ENCODE measurements at places on chromosomes 2 and 18.

- DNase-seq: no peak
These were observed 41.0 kb downstream of the EPB41L5 start for GRCh38 chr2:120053891-120054290.

DNA sequence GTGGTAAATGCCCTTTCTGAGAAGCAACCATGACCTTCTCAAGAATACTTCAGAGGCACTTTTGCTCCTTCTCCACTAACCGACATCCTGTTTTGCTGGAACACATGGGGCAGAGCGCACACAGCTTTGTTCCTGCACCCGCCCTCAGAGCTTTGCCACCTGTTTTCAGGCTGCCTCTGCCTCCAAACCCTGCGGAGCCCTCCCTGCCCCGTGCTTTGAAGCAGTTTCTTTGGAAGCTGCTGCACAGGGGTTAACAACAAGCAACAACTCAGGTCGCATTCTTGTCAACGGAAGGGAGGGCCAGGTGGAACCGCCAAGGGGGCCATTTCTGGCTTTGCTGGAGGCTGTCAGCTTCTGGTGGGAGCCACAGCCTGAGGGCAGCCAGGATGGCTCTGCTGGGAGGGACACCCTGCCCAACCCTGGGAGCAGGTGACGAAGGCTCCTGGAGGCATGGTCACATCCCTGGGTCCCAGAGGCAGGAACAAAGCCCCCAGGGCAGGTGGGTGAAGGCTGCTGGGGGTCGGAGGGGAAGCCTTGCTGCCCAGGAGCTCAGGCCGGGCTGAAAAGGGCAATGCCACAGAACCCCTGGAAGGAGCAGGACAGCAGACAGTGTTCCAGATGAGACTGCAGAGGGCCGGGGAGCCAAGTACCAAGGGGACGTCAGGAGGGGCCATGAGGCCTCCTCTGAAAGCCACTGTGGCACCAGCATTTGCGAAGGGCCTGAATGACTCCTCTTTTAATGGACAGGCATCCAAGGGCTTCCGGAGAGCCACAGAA lies 46.8 kb downstream of the MRPS5 start:
- no peak for DNase-seq

DNA sequence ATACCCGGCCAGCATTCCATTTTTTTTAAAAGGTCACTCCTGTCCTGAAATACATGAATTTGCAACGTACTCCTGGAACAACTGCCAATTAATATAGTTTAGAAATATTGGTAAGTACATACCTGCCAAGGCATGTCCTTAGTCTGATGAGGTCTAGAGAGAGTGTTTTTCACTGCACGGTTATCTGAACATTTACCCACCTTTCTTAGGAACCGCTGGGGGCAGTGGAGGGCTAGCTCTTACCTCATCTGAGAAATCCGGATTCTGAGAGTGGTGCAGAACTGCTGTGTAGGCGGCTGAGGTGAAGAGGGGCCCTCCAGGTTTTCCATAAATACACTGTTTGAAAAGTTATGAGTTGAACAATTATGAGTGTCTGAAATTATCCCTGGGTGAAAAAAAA lies 133.1 kb upstream of the CCDC195 start:
- DNase-seq: no peak

- no peak for DNase-seq
These were observed 44.5 kb downstream of the LDLRAD4 start for GRCh38 chr18:13262839-13263691.

DNA sequence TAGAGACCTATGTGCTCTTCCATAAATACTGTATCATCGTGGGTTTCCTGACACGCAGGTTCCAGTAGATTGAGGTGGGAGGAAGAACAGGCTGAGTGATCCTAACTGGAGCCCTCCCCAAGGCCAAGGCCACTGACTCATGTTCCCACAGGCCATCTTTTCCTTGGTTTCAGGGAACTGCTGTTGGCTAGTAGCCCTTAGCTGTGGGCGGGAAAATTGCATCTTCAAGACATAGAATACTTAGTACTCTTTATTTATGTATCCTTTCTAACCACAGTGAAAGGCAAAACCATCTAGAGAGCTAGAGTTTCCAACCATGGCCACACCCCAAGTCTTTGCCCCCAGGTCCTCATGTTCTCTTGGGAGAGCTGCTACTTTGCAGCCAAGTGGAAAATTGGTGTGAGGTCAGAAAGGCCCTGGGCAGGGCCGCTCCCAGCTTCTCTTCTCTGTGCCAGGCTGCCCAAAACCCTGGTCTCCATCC lies 55.9 kb downstream of the COPS8 start:
- no peak for DNase-seq

DNA sequence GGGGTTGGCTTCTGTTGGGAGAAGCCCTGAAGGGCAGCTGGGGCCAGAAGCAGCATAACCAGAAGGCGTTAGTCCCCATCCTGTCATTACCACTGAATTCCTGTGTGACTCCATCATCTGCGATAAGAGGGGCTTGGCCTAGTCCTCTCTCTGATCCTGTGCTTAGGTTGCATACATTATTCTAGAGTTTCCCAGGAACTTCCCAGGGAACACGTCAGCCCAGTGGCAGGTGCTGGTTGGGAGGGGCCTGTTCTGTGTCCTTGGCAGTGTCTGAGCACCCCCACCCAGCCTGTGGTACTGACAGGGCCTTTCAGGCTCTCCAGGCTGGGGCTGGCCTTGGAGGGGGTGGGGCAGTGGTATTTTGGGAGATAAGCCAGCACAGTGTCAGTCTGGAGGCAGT lies 4.5 kb upstream of the TOGARAM2 start:
- DNase-seq: no peak

- no peak for DNase-seq
These were observed 78.2 kb upstream of the CABLES1 start for GRCh38 chr18:23057096-23057495.

DNA sequence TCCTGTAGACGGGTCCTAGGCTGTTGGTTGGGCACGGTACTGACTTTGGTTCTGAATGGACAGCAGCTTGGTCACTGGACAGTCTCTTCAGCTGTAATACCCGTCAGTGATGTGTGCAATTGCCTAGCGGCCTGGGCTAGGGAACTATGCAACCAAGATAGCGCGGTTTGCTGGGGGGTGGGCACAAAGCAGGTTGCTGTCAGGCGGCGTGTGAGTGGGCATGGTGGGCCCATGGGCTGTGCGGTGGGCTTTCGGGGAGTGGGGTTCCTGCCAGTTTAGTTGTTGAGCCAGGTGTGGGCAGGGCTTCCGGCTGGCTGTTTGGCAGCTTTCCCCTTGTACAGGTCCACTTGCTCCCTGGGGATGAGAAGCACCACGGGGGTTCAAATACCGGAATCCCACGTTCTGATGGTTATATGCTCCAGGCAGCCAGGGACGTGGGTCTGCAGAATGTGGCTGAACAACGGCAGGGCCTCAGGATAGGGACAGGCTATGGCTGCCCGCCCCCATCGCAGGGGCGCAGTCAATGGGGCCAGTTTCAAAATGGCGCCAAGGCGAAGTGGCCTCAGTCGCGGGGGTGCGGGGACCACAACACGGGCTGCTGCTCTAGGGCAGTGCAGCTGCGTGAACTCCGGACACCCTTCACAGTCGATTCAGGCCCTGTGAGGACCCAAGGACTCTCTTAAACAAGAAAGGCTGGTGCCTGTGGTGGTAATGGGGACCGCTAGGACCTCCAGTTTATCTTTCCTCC lies 407.5 kb upstream of the FIGN start:
- no peak for DNase-seq

- no peak for DNase-seq
These were observed 399.1 kb upstream of the ATP5MC3 start for GRCh38 chr2:175580652-175581051.

GRCh38 chr2:144213797-144214196 lies 306.1 kb downstream of the ZEB2 start:
- DNase-seq: no peak

DNA sequence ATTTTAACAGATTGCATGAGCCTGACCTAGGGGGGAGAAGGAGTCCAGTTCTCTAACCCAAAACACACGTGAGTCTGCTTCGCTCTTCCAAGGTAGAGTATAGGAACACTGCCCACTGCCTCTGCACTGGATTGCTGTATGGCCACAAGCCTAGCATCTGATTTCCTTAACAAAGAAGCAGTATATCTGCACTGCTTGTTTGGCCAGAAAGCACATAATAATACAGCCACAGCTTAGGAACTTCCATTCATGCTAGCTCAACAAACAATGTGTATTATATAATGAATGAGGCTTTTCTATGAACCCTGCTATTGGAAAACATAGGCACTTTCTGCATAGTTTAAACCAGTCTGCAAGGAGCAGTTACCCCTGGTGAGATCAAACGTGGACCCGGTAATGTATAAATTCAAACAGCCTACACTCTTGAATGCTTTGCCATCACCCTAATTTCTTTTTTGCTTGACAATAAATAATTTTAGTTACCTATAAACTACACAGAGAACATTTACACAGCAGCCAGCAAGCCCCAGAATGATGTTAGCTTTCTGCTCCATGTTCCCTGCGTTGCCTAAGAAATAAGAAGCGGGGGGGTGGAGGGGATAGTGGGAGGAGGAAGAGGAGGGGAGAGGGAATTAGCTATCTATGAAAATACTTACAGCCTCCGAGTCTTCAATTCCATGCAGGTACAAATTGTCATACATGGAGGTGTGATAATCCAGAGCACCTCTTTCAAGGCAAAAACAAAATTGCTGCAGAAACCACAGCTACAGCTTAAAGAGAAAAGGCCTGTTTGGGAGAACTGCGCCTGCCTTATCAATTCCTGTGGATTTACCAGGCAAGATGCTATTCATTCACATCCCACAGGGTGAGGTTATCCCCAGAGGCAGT lies 125.6 kb downstream of the CACNB4 start:
- DNase-seq: peak; percentile 60

DNA sequence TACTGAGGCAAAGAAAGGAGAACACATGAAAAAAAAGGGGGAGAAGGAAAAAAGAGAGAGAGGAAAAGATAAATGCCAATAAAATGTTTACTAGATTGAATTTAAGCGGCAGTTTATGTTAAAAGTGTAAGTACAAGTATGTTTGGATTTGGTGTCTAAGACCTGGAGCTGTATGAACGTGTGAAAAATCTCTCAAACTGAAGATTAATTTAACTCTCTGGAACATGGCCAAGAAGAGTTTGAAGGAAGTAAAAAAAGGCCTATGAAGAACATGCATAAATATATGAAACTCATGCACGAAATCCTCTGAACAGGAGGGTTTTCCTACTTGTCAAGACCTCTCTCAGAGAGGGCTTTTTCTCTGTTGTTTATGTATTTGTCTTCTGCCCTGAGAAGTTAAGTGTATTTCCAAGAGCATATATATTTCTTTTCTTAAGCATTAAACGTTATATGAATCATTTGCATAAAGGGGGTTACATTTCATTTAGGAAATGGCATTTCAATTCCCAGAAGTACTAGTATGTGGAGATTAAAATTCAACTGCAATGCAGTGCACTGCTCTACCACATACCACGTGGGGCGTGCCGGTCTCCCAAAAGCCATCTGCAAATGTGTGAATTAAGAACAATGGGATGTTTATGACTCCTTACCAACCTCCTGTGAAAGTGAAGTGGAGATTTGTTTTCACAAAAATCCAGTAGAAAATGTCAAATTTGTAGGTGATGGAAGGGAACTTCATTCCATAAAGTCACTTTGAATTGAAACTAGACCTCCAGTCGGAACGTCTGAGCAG lies 281.1 kb upstream of the TRIB2 start:
- DNase-seq: no peak

GRCh38 chr2:234496055-234496834 lies 636 bp downstream of the ARL4C start:
- DNase-seq: no peak

DNA sequence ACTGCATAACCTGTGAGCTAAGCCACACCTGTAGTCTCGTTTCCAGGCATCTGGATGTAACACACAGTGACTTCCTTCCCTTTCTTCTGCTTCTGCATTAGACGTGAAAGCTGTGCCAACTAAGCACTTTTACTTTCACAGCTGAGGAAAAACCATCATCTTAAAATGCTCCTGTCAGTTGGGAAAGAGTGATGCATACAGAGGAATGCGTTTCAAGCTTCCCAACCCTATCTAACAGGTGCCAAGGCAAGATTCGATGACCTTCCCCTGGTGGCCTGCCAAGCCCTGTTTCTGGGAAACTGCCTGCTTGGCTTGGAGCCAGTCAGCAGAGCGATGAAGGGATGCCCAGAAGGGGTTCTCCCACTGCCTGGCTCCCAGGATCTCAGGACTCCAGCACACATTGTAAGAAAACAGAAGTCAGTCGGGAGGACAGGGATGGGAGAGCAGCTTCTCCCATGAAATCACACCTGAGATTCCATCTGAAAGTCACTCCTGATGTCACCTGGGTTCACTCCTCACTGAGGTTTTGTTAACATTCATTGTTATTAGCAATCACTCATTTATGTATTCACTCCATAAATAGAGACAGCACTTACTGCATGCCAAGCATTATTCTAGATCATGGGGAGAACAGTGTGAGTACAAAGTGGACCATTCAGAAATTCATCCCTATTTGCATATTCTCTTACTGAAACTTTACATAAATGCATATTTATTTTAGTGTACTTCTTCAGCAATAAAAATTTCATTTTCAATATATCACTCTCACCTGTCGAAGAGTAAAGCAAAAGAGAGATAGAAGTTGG lies 64.1 kb downstream of the DTNA start:
- DNase-seq: peak; percentile 46

DNA sequence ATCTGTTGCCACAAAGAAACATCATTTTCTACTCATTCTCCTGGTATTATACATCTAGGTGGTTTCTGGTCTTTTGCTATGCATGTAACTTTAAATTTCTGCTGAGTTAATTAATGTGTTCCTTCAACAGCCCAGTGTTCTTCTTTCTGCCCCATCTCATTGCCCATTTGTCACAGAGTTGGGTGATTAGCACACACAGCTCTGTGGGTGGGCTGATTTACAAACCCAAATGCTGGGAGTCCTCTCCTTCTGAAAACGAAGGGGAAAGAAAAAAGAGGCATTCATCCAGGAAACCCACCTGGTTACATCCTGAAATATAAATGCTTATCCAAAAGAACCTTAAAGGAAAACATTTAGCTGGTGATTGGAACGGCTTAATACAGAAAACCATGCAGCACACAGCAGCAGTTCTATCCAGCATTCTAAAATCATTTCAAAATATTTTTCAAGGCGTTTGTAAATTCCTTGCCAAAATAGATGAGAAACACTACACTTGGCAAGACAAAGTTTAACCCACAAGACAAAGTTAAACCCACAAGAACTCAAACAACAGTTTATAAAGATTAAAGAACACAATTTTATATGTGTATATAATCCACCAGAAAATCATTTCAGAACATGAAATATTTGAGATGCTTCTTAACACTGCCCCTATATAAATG lies 177.9 kb downstream of the ANTXR1 start:
- DNase-seq: no peak

DNA sequence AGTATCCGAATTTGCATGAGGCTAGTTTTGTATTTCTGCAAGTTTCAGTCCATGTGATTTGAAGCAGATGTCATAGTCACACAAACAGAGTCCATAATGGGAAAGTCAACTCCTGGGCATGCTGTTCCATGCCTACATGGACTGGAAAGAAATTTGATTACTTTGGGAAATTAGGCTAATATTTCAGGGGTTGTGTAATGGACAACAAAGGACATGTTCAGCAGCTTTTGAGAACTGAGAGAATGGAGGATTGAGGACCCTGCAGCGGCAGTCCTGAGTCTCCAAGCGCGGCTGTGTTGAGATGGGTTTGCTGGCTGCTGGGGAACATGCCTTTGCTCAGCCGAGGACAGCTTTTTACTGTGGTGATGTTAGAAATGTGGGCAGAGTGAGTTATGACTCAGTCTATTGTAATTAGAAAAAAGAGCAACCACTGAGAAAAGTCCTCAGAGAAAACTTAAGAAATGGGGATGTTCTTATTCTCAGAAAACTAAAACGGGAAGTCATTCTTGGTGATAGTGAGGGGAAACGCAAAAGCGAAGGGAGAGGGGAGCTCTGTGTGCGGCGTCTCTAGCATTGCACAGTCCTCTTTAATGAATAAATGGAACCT lies 149.2 kb downstream of the FAM210A start:
- DNase-seq: no peak

Measured in midbrain (tissue), 1 donor.